ENCODE measurements at places on chromosomes 6 and 20.

DNA sequence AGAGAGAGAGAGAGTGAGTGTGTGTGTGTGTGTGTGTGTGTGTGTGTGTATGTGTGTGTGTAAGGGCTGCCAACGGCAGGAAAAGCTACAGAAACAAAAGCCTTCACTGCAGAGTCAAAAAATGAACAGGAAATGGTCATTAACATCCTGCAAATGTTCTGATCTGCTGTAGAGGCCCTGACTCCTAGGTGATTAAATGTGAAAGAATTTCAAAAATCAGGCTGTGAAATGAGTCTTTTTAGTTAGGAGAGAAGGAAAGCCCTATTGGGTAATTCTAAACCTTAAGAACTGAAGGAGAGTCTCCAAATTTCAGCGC is 166.5 kb upstream of the MYLIP start:
- DNase-seq = no peak

DNA sequence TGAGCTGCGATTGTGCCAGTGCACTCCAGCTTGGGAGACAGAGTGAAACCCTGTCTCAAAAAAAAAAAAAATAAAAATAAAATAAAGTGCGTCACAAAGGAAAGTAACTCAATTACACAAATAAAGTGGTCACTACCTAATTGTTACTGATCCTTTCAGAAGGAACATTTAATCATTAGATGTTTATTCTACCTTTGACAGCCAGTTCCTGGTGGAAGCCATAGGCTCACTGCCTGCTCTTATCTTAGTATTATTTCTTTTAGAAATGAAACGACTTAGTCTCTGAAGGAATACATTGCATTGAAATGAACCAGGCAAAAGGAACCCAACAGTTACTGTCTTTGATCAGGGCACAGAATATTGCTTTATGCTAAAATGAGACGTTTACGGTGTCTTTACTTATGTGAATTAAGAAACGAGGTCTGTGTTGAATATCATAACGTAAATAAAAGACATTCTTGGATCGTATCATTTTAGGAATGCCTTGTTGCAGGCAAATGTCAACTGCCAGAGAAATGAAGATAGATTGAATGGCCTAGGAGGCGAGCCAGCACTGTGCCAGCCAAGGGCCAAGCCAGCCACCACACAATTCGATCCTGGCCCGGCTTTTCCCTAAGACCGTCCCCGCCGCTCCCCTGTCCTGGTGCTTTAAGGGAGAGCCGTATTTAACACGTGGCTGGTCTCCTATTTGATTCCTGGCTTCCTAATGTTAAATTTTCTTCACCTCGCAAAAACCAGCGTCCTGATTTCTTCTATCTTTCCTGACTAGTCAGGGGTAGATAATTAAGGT is 136.7 kb upstream of the GMDS start:
- no peak for DNase-seq

GRCh38 chr6:108464418-108465097 is 96.2 kb upstream of the FOXO3 start:
- no peak for DNase-seq

DNA sequence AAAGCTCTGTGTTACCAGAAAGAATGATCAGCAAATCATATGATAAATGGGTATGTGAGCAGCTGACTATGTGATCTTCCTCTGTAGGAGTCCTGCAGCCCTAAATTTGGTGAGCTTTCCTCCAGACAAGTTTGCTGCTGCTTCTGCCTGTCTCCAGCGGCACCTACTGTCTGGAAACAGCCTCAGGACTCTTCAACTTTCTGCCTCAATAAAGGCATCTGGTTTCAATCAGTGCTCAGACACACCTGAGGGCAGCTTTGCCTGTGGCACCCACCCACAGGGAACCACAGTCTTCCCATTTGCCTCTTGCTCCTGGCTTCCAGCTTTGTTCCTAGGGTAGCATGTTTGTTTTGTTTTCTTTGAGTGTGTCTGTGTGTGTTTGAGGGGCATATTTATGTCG is 727.9 kb upstream of the MAN1A1 start:
- DNase-seq = no peak

DNA sequence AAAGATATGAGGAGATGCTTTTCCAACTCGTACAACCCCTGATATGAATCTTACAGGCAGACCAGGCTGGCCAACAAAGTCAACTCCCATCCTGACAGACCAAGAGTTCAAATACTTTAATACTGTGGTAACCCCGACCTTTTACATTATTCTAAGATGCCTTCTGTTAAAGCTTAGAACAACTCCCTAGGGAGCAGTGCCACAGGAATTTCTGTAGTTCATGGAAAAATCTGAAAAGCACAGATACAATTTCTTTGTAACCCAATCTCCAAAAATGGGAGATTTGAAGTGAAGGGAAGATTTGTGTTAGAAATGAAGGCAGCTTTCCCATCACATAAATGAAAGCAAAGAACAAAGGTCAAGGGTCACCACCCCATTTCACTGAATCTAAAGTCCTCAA is 151.3 kb upstream of the BEND6 start:
- no peak for DNase-seq
